ENCODE measurements at places on chromosomes 3 and 15. TPM values are rescaled to one million over a fixed set of nuclear protein-coding genes. Genes with fewer than 3 reads are reported as not detected.

Gene KNG1
- total RNA-seq = not detected

Gene SERINC4
- 0.23 TPM for total RNA-seq

Gene CDCP1
- total RNA-seq = not detected

Gene SLC38A3
- not detected for total RNA-seq

Gene GLCE
- 5.8 TPM for total RNA-seq

Gene HHATL
- total RNA-seq = not detected

Gene NR2E3
- total RNA-seq = not detected

Gene ZNF80
- total RNA-seq = 2.5 TPM

Gene MESP2
- not detected for total RNA-seq

Gene RPLP1
- 2,812 TPM for total RNA-seq

Gene FANCD2OS
- not detected for total RNA-seq

Gene SNTN
- total RNA-seq = not detected

Gene UROC1
- total RNA-seq = 0.10 TPM

Gene GOLGA6L9
- 7.4 TPM for total RNA-seq

Gene NRROS
- total RNA-seq = 4.1 TPM

Gene CHRM5
- total RNA-seq = not detected

Gene STRIT1
- not detected for total RNA-seq

Gene TMEM212
- total RNA-seq = not detected

Gene XIRP1
- not detected for total RNA-seq

Gene TNNC1
- total RNA-seq = 7.1 TPM

Gene CIB2
- total RNA-seq = 1.2 TPM

Gene TJP1
- not detected for total RNA-seq

Gene ALDH1L1
- total RNA-seq = not detected

Gene PLCB2
- 166 TPM for total RNA-seq

Gene GOLGA8Q
- total RNA-seq = 2.6 TPM

Gene SEC11A
- total RNA-seq = 68.3 TPM

Gene TIGIT
- total RNA-seq = 5.0 TPM
